Heart left ventricle (tissue), 16 donors: ENCODE measurements at places on chromosomes 3 and 15. TPM values are rescaled to one million over a fixed set of nuclear protein-coding genes. Genes with fewer than 3 reads are reported as not detected.

RTP4 gene
- 0.38 TPM for total RNA-seq

TM4SF1 gene
- total RNA-seq = 88.6 TPM

SUSD5 gene
- total RNA-seq = 0.49 TPM

ANKRD63 gene
- 0.45 TPM for total RNA-seq

C3orf22 gene
- not detected for total RNA-seq

SPINK8 gene
- not detected for total RNA-seq

PARP15 gene
- total RNA-seq = 0.38 TPM

RASGRP1 gene
- 2.3 TPM for total RNA-seq

KCNH8 gene
- not detected for total RNA-seq

MORC1 gene
- total RNA-seq = not detected

ISLR2 gene
- total RNA-seq = 3.1 TPM

MKRN3 gene
- 0.13 TPM for total RNA-seq

CNTN6 gene
- not detected for total RNA-seq

OSTN gene
- 3.7 TPM for total RNA-seq
